Common myeloid progenitor, CD34-positive (primary cell): ENCODE measurements at places on chromosomes 16 and 17.

DNA sequence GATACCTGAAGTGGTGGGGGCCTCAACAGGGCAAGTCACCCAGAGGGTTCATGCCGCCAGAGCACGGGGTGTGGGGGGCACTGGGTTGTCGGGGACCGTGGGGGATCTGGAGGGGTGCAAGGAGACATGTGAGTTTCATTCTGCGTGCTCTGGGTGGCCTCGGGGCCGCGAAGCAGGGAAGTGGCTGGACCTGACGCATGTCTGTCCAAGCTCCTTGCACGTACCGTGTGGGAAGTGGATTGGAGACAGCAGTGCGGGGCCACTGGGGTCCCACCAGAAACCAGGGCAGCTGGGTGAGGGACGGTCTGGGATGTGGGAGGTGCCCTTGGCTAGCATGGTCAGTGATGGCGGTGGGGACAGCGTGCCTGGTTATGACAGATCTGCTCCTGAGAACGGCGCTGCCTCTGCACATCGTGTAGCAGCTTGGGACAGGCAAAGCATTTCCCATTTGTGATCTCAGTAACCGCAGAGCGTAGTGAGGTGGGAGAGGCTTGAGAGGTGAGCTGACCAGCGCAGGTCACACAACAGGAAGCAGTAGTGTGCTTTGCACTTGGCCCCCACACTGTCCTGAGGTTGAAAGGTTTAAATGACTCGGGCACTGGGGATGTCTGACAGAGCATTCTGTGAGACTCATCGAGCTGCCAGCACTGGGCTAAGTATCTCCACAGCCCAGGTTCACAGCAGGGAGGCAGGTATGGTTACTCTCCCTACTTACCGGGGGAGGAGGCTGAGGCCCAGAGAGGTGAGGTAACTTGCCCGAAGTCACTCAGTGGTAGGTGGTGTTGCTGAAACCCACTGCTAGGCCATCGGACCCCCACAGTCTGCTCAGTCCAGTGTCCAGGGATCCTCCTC is 114.4 kb downstream of the SOCS1 start:
- H3K27me3 ChIP-seq: no peaks in the 10 kb centered on the region
- peaks cover 3% of the 10 kb centered on the region for H3K36me3 ChIP-seq
- peaks cover 2% of the 10 kb centered on the region for H3K4me1 ChIP-seq
- no peak overlapping the region for H3K4me3 ChIP-seq

- peak overlapping the region; percentile 48 for H3K4me3 ChIP-seq
- H3K27me3 ChIP-seq: no peaks in the 10 kb centered on the region
- H3K27ac ChIP-seq: no peak overlapping the region
- H3K36me3 ChIP-seq: peaks cover 30% of the 10 kb centered on the region
- peaks cover 88% of the 10 kb centered on the region for H3K4me1 ChIP-seq
Observed at GRCh38 chr16:88968589-88969280, 8.3 kb downstream of the CBFA2T3 start.

GRCh38 chr17:14389681-14390080 is 88.8 kb downstream of the HS3ST3B1 start:
- no peaks in the 10 kb centered on the region for H3K36me3 ChIP-seq
- no peak overlapping the region for H3K4me3 ChIP-seq
- H3K27ac ChIP-seq: no peak overlapping the region
- no peaks in the 10 kb centered on the region for H3K27me3 ChIP-seq
- no peak for DNase-seq

DNA sequence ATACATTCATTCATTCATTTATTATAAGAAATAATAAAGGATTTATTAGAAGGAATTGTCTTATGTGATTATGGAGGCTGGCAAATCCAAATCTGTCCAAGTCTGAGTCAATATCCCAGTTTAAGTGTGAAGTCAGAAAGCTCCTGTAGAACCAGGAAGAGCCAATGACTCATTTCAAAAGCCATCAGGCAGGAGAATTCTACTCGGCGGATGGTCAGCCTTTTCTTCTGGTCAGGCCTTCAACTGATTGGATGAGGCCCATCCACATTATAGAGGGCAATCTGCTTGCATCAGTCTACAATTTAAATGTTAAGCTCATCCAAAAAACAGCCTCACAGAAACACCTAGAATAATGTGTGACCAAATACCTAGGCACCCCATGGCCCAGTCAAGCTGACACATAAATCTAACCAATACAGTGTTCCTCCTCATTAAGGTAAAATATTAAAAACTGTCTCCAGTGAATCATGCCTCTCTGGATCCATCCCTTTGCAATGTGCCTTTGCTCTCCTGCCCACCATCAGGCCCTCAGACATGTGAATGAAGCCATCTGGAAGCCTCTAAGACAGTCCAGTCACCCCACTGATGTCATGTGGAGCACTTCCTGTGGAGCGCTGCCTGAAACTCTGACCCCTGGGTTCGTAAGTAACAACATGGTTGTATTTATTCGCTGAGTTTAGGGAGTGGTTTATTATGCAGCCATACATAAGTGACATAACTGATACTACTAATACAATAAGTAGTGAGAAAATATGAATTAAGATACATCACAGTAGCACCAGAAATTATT is 69.2 kb upstream of the WSB1 start:
- H3K27ac ChIP-seq: no peak overlapping the region
- H3K27me3 ChIP-seq: no peaks in the 10 kb centered on the region
- no peaks in the 10 kb centered on the region for H3K36me3 ChIP-seq
- no peak for DNase-seq
- no peaks in the 10 kb centered on the region for H3K4me1 ChIP-seq

DNA sequence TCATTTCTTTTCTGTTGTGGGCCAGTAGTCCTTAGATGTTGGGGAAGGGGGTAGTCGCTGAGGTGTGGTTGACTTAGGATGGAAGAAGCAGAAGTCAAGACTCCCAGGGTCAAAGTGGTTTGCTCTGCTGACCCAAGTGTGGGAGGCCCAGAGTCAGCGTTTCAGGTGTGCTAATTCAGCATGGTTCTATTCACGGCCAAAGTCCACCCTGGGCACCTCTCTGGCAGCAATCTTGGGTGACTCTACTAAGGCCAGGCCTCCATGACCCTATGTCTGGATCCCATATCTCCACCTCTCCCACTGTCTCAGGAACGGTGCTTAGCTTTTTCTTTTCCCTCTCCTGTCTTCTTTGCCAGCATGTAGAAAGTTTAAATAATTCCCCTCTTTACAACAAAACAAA is 32.9 kb downstream of the MAPT start:
- H3K36me3 ChIP-seq: no peaks in the 10 kb centered on the region
- no peak overlapping the region for H3K4me3 ChIP-seq

DNA sequence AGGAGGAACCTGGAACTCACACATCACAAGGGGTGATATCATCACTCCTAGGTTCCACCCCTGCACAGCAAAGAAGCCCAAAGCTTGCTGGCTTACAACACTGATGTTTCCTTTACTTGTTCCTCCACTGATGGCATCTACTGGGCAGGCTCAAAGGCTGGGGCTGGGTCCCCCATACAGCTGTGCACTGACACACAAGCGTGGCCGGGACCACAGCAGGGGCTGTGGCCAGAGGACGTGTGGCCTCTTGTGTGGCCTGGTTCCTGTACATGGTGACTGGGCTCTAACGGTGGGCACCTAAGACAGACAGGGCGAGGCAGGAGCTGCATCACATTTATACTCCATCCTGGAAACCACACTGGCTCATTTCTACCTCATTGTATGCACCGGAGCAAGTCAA is 264.4 kb upstream of the FOXF1 start:
- peaks cover 12% of the 10 kb centered on the region for H3K27me3 ChIP-seq
- no peaks in the 10 kb centered on the region for H3K36me3 ChIP-seq
- DNase-seq: no peak
- no peaks in the 10 kb centered on the region for H3K4me1 ChIP-seq
- no peak overlapping the region for H3K4me3 ChIP-seq
